Motor neuron (in vitro differentiated cells): ENCODE measurements at places on chromosomes 2 and 18.

DNA sequence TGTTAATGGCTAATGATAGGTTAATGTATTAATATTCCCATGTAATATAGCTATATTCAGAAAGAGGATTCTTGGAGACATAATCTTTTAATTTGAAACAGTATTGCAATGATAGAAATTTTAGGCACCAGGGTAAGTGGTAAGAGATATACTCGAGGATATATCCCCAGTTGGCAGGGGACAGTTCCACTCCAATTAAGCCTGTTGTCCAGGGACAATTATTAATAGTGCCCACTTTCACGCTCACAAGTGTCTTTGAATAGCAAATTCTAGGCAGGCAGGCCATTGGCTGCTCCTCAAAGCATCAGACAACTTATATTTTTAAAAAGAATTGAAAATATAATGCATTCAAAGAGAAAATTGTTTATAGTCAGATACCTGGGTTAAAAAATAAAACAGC, 190.7 kb downstream of the PDE11A start:
- ATAC-seq, result no peak

DNA sequence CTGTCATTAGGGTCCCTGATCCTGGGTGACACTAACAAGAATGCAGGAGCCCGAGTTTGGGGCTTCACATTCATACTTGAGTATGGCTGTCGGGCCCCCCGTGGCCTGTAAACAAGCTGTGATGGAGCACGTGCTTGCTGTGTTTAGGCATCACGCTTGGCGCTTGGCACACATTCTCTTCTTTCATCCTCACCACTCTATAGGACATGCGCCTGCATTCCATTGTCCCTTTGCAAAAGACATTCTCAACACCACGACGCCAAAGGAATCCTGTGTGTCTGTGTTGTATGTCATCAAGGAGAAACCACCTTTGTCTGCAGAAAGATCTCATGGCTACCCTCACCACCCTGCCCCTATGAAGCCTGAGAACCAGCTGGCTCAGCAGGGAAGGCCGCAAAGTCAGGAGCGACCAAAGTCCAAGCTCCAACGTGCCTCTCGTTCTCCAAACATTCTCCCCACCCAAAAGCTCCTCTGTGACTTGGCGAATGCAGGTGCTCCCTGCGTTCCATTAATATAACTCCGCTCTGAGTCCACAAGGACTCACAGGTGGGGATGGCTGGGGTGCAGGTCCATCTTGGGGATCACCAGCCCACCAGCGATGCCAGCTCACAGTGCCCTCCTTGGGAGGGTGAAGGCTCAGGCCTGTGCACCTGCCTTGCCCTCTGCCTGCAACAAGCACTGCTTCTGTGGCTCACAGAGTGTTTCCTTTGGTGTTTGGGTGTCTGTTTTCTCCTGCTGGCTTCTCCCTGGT, 6.2 kb upstream of the PER2 start:
- no peak for ATAC-seq

DNA sequence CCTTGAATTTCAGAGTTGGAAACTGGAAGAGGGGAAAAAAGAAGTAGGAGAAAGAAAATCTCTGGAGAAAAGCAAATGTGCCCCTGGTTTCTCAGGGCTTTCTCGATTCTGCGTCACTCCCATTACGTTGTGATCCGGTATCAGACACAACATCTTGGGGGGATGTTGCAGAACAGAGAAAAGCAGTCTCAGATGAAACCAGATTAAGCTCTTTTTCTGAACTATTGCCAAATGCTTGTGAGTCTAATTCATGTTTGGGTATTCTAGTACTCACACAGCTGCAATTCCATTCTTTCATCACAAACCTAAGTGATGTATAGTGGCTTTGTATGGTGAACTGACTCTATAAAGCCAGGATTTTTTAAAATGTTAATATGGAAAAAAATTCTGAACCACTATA, 233.2 kb downstream of the TCF4 start:
- ATAC-seq, result no peak

- ATAC-seq, result no peak
These were observed 456.9 kb upstream of the TNP1 start for GRCh38 chr2:217316743-217317142.

- no peak for ATAC-seq
These were observed 136.6 kb upstream of the RMP24 start for GRCh38 chr18:35835833-35836232.

DNA sequence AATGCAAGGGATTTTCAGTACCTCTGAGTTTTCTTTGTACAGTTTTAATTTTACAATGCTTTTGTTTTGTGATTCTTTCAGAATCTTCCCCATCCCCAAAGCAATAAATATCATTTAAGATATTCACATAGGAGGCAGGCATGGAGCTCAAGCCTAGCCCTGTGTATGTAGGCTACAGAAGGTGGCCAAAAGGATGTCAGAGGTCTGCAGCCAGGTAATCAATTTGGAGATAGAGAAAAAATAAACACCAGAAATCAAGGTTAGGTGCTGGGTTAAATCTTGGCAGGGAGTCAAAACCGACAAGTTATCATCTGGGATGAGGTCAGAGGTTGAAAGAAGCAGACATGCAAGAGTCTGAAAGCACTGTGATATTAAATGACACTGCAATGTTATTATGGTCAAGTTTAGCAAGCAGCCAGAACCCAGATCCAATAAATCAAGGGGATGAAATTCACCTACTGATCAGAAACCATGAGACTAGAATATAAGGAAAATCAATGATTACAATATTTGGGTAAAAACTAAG, 45.1 kb upstream of the LRP1B start:
- ATAC-seq, result peak; percentile 17

DNA sequence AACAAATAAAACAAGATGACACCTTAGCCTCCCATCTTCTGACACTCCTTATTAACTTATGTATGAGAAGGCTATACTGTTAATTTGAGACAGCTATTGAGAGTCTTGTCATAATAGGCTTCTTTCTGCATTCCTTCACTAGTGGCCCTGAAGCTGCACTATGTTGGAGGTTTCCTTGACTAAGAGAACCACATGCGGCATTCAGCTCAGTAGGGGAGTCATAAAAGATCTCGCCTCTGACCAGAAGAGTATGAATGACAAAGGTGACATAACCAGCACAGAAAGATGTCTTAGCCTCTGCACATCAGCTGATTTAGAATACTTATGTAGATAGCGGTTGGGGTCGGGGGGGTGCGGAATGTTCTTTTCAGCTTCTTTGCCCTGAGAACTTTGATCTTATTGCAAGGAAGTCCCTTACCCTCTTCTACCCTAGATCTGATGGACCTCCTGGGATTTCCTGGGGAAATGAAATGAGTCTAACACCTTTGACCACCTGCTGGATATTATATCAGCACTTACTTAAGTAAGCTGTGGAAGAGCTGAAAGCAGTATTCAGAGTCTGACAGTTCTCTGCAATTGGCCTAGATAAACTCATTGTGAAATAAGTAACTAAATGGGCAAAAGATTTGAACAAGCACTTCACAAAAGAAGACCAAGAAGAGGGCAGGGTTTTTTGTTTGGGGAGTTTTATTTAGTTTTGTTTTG, 24.2 kb downstream of the RBM45 start:
- no peak for ATAC-seq

DNA sequence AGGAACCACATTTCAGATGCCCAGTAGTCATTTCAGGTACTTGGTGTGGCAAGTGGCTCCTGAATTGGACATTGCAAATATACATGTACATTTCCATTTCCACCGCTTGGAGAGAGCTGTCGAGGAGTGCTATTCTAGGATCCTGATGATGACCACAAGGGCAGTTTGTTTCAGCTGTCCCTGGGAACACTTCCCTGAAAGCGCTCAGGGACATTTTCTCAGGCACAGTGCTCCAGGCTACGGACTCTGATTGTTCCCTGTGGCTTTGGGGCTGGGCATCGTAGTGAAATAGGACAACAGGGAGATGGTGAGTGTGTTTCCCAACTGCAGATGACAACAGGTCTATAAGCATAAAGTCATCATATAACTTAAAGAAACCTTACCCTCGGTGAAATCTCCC, 3.1 kb downstream of the DBI start:
- no peak for ATAC-seq

- ATAC-seq, result no peak
These were observed 40.0 kb downstream of the ICA1L start for GRCh38 chr2:202831242-202832220.

DNA sequence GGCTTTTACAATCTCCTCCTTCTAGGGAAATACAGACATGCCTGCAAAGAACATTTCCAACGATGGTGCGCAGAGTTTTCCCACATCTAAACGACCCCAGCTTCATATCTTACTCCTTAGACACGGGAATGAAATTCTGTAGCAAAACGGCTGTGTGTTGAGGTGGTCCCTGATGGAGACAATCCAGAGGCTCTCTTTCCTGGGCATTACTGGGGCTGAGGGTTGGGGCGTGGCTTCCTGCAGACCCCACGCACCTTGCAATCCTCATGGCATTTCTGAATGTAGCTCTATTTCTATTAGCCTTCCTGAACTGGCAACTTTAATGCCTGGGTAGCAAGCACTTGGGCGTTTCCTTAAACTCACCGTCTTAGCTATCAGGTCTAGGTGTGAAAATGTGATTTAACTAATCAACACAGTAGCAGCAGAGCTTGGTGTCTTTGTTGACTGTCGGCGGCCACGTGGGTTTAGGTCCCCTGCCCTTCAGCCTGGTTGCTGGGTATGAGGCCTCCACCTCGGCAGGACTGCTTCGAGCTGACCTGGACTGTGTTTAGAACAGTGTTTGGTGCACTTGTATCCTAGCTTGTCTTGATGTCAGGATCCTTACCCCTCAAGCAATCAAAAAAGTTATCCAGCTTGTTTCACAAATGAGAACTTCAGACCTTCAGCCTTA, 242.8 kb downstream of the GBX2 start:
- ATAC-seq, result no peak

GRCh38 chr18:5941890-5942289, 46.6 kb upstream of the TMEM200C start:
- ATAC-seq, result peak; percentile 75

- ATAC-seq, result no peak
These were observed 33.7 kb upstream of the SNTG2 start for GRCh38 chr2:916935-917334.

GRCh38 chr2:222483513-222484039, 59.2 kb downstream of the SGPP2 start:
- ATAC-seq, result no peak

DNA sequence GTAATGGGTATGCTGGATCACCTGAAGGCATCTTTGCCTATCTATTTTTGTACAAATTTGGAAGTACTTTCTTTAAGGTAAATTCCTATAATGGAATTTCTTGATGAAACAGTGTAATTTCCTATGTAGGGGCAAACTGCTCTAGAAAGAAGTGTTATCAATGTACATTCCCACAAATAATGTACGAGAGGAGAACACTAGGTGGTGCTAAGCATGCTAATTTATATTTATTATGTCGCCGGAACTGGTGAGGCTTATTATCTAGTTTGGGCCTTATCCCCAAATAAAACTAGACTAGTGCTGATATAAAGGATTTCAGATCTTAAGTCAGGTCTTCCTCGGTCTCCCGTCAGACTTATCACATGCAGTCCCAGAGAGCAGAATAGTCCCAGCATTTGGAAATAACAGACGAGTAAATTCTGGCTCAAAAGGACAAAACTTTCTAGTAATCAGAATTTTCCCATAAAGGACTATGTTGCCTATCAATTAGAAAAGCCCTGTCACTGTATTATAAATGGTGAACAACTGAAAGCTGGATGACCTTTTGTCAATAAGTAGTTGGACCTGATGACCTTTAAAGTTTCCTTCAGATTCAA, 86.9 kb upstream of the RBBP8 start:
- no peak for ATAC-seq

DNA sequence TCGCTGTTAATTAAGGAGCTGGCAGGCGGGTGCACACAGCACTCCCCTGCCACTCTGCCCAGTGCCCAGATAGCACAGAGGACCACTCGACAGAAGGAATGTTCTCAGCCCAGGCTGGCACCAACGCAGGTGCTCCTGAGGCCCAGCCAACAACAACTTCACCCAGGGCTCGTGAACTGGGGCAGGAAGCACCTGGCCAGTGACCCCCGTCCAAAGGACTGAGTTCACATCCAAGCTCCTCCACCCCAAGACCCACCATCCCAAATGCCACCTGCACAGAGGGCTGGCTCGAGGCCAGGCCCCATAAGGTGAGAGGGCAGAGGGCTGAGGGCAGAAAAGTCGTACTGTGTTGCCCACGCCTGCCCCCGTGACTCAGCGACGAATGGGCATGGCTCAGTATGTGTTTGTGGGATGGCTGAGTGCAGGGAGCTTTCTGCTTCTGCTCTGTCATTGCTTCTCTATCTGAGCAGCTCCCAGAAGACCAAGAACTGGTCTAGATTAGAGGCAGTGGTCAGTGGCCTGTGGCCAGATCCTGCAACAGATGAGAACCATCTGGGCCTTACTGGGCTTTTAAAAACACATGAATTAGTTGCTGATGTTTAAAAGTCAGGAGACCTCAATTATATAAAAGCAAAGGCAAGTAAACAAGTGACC, 68.4 kb downstream of the POLR1A start:
- no peak for ATAC-seq

DNA sequence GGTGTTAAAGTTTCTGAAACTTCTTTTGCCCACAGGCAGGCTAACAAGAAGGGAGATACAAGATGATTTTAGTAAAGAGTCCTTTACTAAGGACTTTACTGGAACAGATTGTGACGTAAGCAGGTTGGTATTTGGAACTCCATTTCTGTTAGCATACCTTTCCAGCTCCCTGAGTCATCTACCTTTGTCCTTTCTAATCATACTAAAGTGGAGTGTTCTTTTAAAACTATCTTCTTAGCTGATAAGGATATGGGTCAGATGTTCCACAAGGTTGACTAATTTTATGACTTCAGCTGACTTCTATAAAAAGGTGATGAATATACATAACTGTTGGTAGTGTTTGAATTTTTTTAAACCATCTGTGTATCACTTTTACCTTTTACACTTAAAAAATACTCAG, 21.1 kb downstream of the UGP2 start:
- no peak for ATAC-seq

DNA sequence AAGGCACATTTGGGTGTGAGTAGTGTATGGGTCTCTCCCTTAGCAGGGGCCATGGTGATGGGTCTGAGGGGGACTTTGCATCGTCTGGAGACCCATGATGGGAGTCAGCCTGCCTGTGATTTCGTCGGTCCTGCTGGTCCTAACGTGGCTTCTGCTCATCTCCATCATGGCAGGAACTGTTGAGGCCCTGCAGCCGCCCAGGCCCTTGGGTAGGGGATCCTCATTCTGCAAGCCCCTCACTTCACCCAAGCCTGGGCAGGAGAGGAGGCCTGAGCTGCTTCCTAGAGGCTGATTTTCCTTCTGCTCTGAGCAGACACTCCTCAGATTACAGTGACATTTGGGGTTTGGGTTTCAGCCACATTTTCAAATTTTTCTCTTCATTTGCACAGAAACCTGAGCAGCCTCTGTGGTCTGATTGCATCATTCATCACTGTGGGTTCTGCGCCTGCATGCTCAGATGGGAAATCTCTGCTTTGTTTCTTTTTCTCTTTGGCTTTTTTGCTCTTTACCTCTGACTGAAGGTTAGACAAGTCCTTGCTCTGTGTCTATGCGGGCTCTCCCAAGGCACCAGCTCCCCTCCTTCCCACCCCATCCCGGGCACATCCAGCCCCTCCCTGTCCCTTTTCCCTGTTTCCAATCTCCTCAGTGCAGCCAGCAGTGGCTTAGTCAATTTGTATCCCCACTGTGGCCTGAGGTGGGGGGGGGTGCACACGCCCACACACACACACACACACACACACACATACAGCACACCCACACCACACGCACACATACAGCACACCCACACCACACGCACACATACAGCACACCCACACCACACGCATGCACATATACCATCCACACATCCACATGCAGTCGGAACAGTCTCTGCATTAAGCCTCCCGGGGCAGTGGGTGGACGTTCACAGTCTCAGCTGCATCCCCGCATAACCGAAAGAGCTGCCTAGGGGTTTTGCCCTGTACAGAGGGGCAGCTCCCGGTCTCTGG, 305.4 kb upstream of the HS6ST1 start:
- peak; percentile 20 for ATAC-seq
